T-cell (primary cell): ENCODE measurements at places on chromosomes 2 and 18.

- no peak for DNase-seq
Measured at GRCh38 chr18:5518899-5519371, 24.9 kb downstream of the EPB41L3 start.

GRCh38 chr2:68086166-68086565 is 23.4 kb upstream of the C1D start:
- no peak for DNase-seq

DNA sequence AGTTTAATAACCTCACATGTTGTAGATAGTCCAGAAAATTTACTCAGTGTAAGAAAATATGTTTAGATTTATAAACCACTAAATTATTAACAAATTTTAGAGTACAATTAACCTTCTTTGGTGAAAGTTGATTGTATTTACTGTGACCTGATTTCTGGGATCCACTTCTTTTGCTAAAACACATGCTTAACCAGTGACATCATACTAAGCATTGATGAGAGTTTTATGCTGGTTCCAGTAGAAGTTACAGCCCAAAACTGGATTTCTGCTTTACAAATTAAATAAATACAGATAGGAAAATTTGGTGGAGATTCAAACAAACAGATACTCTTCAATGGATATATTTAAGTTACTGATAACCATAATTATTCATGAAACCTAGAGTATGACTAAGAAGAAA is 40.9 kb downstream of the RBBP8 start:
- no peak for DNase-seq

- DNase-seq = no peak
Measured at GRCh38 chr2:74461187-74462053, 3.2 kb downstream of the WBP1 start.

DNA sequence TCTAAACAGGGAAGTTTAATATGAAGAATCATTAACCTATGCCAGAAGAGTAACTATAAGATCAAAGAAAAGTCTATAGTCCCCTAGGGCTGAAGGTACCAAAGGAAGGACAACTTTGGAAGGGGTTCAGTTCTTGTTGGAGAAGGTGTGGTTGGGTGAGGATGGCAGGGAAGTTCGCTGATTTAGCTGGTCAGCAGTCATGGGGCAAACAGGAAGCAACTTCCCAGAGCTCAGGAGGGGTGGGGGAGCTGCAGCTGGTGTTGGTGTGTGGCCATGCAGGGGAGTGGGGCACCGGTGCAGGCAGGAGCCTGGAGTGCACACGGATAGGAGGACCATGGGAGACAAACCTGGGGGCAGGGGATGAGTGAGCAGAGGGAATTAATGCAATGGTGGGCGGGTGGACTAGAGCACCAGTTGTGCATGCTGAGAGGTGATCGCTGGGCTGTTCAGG is 34.0 kb downstream of the FHOD3 start:
- DNase-seq = no peak

- no peak for DNase-seq
Measured at GRCh38 chr2:237196866-237197618, 111.4 kb downstream of the COPS8 start.

DNA sequence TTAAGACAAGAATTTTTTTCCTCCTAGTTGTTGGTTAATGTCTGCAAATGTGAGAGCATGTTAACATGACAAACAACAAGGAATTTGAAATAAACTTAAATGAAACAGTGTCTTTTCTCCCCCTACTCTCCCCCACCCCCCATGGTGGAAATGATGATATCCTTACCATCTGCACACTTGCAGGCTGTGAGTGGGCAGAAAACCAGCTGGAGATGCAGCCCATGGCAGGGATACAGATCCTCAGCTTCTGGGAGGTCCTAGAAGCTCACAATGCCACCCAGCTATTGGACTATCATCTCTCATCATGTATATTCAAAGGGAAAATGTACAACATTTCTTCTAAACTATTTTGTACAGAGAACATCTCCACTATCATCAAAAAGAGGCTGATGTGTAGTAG is 196.8 kb downstream of the SLC8A1 start:
- DNase-seq = no peak

DNA sequence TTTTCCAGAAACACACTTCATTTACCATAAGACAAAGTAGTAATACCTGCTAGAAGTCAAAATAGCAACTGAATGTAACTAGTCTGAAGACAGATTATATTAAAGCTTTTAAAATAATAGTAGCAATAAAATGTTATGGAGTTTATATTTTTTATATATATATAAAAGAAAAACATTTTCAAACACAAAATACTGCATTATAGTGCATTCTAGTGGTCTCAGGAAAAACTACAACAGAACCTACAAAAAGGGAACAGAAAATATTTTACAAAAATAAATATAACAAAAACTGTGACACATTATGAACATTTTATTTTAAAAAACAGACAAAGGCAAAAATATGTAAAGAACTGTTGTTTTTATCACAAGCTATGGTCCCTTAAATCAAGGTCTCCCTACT is 48.0 kb downstream of the STRN start:
- DNase-seq = no peak

- no peak for DNase-seq
Measured at GRCh38 chr18:6222271-6222670, 192.4 kb downstream of the L3MBTL4 start.
